ENCODE measurements at places on chromosomes 3 and 15.

DNA sequence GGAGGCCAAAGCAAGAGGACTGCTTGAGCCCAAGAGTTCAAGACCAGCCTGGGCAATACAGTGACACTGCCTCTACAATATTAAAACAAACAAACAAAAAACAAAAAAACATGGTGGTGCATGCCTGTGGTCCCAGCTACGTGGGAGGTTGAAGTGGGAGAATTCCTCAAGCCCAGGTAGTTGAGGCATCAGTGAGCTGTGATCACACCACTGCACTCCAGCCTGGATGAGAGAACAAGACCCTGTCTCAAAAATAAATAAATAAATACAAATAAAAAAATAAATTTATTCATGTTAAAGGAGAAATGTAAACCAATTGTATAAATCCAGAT is 200.6 kb downstream of the BCHE start:
- no peak for DNase-seq

GRCh38 chr3:4806535-4807108 is 172.6 kb upstream of the BHLHE40 start:
- no peak for DNase-seq

- no peak for DNase-seq
Observed at GRCh38 chr3:138187296-138188012, at the start of gene ARMC8. Gene ARMC8, plus strand, starts transcription at chr3:138187301. Its CDS starts 254 bp downstream, at chr3:138187555.

- peak; percentile 87 for DNase-seq
Observed at GRCh38 chr3:147945968-147946519, 536.9 kb downstream of the ZIC1 start.

GRCh38 chr15:65292938-65293518 is 2.8 kb upstream of the RNU5A-1 start:
- DNase-seq = no peak

- DNase-seq = no peak
Observed at GRCh38 chr15:40436892-40437751, 3.6 kb upstream of the BAHD1 start.

DNA sequence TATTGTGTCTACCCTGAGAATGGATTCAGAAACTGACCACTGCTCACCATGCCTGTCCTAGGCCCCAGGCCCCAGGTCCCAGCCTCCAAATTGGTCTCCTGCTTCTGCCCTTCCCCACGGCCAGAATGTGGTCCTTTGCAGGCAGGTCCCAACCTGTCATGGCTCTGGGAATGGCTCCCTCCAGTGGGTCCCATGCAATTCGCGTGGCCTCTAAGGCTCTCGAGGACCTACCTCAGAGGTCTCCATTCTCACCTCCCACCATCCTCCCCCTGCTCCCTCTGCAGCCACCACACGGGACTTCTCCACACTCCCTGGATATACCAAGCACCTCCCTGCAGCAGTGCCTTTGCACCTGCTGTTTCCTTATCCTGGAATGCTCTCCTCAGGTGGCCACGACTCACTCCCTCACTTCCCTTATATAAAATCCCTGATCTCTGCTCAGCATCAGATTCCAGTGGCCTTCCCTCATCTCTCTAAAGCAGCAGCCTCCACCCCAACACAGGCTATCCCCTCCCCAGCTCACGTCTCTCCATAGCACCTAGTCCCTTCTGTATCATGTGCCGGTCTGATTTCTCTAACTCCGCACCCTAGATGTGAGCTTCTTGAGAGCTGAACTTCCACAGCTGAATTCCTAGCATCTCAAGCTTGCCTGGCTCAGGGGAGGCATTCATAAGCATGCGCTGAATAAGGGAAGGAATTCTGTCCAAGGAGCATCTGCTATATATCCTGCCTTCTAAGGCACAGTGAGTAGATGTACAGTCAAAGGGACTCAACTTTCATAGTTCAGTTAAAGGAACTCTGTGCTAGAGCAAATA is 56.9 kb downstream of the ARRDC4 start:
- no peak for DNase-seq
